ENCODE measurements at places on chromosomes 4 and X. TPM values are rescaled to one million over a fixed set of nuclear protein-coding genes. Genes with fewer than 3 reads are reported as not detected.

DNA sequence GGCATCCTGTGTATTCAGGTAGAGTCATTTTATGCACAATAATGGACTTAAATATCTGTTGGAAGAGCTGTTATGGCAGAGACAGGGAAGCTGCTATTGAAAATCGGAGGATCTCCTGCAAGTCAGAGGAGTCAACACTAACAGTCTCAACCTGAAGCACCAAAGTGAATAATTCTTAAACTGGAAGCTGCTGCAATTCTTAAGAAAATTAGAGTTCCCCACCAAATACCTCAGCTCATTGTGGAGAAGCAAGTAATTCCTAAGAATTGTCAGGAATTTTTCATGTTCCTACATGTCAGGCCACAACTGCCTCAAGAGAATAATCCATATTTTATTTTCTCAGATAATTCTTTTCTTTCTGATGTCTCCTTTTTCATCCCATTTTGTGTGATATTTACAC lies 892.6 kb upstream of the LCORL start:
- no peak for DNase-seq

- no peak for DNase-seq
Measured at GRCh38 chr4:138078751-138079520, 163.2 kb downstream of the SLC7A11 start.

GRCh38 chr4:64251781-64252180 lies 157.5 kb downstream of the TECRL start:
- no peak for DNase-seq

GRCh38 chr4:73800206-73800605 lies 36.3 kb upstream of the CXCL6 start:
- DNase-seq = no peak

- no peak for DNase-seq
Measured at GRCh38 chrX:68895341-68895755, 66.5 kb downstream of the EFNB1 start.

GRCh38 chrX:134469486-134469885 lies 9.5 kb downstream of the HPRT1 start:
- DNase-seq = no peak

DNA sequence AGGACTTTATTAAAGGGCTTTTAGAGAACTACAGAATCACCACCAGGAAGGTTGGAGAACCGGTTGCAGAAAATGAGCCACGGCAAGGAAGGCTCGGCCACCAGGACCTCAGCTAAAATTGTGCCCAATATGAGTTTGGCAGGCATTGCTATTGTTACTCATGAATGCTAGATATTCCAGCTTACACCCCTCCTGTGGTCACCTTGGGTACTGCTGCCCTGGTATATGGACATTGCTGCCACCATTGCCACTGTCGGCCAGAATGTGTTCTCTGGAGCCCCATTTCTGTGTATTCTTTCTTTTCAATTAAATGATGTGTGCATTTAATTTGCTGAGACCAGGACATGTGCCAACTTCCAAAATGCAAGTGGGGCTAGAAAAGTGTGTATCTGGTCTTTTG lies 626.7 kb upstream of the BOD1L1 start:
- DNase-seq = no peak

GRCh38 chr4:165723051-165723795 lies 149.8 kb upstream of the TLL1 start:
- DNase-seq = no peak

GRCh38 chr4:924107-925096 lies 7.7 kb downstream of the GAK start:
- no peak for DNase-seq

- DNase-seq = no peak
Measured at GRCh38 chrX:134431894-134432293, 28.1 kb upstream of the HPRT1 start.

DNA sequence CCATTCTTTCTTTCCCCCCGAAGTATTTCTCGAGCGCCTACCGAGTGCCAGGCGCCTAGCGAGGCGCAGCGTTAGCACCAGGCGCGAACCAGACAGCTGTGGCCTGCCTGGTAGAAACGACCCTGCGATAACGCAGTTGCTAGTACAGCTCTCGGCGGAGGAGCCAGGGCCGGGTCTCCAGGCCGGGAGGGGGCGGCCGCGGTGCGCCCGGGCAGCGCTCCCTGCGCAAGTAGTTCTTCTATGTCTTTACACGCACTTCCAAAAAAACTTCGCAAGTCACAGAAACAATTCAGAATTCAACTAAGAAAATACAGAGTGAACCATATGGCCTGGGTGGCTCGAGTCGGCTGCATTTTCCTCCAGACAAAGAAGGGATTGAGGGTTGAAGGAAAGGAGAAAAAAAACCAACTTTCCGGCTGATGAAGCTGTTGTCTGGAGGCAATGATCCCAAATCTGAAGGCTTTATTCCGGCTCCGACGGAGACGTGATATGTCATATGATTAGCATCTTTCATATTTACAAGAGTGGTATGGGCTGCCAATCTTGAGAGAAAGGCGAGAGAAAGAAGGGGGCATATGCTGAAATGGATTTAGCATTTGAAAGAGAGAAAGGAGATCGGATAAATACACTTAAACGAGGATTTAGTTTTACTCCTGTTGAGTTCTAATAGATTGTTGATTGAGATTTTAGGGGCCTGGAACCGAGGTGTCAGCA lies 7.2 kb upstream of the NEUROG2 start:
- DNase-seq = no peak

DNA sequence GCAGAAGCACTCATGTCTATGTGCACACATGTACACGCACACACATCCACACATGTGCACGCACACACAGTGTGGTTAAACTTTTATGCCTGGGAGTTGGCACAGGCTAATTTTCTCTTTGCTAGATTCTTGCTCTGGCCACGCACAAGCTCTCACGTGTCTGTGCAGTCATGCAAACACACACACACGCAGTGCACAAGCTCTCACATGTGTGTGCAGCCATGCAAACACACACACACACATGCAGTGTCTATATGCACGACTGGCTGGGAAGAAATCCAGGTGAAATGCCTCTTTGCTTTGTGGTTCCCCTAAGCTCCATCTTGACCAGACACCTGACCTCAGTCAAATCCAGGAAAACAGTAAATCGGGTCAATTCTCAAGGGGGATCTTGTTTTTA lies 138.0 kb downstream of the SHOX start:
- DNase-seq = no peak

DNA sequence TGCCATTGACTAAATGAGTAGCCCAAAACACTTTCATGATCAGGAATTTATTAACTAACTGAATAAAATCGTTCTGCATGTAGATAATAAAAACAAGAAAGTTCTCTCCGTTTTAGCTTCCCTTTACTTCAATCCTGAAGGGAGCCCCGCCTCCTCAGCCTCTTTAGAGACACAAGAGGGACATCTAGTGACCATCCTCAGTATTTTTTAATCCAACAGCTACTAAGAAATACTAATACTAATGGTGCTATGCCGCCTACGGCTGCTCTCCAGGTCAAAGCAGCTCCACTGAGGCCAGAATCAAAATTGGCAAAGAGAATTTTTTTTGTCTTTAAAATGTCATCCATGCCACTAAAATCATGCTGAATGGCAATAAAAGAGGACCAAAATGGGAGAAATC lies 3.2 kb upstream of the PCDH19 start:
- no peak for DNase-seq

- no peak for DNase-seq
Measured at GRCh38 chr4:163595580-163595979, 101.1 kb downstream of the TMA16 start.

- no peak for DNase-seq
Measured at GRCh38 chr4:4474476-4474875, 67.4 kb downstream of the STX18 start.

DNA sequence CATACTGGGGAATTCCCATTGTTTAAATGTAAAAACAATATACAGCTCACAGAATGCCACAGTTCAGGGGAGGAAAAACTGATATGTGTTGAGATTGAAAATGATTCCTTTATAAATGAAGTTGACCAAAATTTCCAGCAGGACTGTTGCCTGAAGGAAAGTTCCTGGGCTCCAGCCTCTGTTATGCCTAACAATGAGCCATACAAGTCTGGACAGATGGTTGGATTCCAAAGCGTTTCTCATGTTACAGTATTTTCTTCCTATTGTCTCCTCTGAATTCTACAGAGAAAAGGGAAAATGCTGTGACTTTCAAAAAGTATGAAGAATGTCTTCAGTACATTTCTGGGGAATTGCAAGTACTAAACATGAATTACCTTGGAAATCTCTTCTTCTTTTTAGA lies 73.3 kb downstream of the ALPK1 start:
- no peak for DNase-seq

GRCh38 chr4:116880625-116881024 lies 204.8 kb downstream of the TRAM1L1 start:
- no peak for DNase-seq

GRCh38 chrX:37905436-37906147 lies 58.2 kb upstream of the DYNLT3 start:
- no peak for DNase-seq

GRCh38 chr4:110904435-110905065 lies 281.7 kb upstream of the PITX2 start:
- no peak for DNase-seq

- DNase-seq = no peak
Measured at GRCh38 chr4:95142932-95143331, 385.2 kb downstream of the BMPR1B start.

GRCh38 chrX:133645256-133645655 lies 230.0 kb upstream of the GPC4 start:
- DNase-seq = no peak

DNA sequence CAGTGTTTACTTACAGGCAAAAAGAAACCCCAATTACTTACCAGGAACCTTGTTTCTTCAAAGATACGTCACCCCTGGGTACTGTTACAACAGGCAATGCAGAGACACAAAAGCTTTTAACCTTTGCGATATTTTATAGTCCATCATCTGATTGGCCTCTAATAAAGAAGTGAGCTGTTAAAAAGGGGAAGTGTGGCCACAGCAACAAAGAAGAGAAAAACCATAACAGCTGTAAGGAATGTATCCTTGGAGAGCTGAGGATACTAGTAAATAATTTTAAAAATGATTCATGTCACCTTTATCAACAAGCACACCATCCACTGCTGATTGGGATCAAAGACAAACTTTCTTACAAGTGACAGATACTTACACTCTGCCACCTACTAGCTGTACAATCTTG lies 14.1 kb downstream of the GABRA4 start:
- no peak for DNase-seq

The RAB41 gene
- total RNA-seq = not detected

The CRMP1 gene
- total RNA-seq = not detected

The MAGEA12 gene
- not detected for total RNA-seq

The TEX11 gene
- total RNA-seq = not detected

The CLGN gene
- not detected for total RNA-seq

The GLRA2 gene
- total RNA-seq = not detected

The ARHGEF6 gene
- total RNA-seq = 68.6 TPM

The PUDP gene
- 7.4 TPM for total RNA-seq

Data from T-helper 17 cell (primary cell).